ENCODE measurements at places on chromosomes 7 and 10.
A peak's percentile ranks its signal among the peaks of the same experiment; 100 is the strongest.

DNA sequence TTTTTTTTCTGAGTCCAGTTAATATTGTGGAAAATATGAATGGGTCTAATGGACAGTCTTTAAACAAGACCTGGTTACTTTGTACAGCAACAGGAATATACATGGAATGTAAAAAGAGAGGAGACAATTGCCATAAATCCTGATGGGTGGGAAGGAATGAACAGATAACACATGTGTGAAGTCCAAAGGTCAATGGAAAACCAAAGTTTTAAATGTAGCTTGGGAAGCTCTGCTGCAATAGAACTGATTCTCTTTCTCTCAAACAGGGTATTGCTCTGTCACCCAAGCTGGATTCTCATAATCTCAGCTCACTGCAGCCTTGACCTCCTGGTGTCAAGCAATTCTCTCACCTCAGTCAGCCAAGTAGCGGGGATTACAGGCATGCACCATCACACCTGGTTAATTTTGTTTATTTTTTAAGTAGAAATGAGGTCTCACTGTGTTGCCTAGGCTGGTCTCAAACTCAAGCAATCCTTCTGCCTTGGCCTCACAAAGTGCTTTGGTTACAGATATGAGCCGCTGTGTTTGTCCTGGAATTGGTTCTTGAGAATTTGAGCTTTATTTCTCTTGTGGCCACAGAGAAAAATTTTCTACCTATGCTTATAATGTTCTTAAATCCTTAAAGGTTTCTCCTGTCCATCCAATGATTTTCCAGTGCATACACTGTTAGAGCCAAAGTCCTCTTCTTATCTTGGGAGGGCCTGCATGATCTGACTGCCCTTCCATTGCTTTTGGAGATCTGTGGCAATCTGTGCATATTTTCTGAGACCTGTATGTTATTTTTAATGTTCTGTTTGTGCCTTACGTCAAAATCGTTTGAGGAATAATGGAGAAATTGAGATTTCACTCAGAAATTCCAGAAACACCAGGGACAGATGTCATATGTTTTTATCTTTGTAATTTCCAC lies 30.7 kb upstream of the ZNF92 start:
- DNase-seq, result no peak

DNA sequence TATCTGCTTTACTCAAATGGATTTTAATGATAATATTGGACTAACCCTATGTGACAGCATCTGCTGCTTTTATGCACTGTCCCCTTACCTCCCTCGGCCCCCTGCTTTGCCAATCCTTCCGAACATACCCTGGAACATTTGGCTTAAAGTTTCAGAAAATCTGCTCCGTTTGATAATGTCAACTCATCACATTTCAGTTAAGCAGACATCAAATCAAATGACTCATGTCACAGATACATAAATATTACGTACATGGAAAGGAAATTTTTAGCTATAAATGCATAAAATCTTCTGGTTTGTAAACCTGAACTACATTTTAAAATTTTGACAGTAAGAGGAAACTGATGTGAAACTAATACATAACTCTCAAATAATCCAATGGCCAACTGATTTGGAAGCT lies 98.2 kb downstream of the CNTNAP2 start:
- no peak for DNase-seq

GRCh38 chr7:113431406-113431805 lies 313.1 kb upstream of the SMIM30 start:
- no peak for DNase-seq

GRCh38 chr7:96173781-96174180 lies 148.1 kb downstream of the SLC25A13 start:
- DNase-seq, result no peak

- no peak for DNase-seq
Measured at GRCh38 chr10:28686835-28687682, 9.7 kb downstream of the BAMBI start.

DNA sequence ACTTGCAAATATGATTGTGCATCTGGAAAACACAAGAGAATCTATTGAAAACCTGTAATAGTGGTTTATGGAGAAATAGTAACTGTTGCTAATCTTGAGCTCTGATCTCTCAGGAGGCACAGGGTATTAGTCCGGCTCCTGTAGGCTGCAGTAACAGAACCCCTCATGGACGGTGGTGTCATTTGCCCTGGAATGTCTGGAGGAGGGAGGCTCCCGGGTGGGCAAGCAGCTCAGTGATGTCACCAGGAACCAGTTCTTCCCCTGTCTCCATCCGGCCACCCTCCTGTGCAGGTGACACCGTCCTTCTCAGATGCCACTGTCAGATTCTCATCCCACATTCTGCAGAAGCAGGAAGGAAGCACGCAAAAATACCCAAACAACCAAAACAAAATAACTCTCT lies 29.3 kb downstream of the INPP5A start:
- DNase-seq, result no peak

DNA sequence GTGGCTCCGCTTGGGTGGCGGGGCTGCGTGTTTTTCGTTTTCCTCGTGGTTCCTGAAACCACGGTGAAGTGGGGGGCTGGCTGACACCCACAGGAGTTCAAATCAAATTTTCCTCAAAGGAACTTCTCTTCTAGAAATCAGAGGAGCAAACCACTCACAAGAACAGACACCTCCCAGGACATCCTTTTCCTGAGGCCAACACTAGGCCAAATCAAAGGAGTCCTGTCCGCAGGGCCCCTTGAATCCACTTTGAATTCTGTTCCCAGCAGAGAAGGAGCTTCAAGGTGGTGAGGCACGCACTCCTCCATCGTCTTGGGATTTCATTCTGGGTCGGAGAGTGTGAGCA lies 29.9 kb upstream of the ZNF273 start:
- no peak for DNase-seq

DNA sequence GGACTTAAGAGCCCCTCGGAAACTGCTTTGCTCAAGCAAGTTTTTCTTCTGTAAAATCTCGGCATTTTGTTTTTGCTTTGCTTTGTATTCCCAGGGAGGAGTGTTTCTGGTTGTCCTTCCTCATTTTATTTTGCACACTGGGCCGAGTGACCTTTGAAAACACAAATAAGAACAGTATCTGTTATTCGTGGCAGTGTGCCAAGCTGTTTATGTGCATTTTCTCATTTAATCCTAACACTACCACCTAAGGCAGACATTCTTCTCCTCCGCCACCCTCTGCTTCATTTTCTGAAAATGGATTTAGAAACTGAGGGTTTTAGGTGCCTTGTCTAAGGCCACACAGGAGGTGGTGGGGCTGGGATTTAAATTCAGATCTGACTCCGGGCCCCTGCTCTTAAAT lies 218.5 kb downstream of the TCF7L2 start:
- DNase-seq, result no peak

GRCh38 chr7:128662091-128662490 lies 10.0 kb upstream of the GARIN1A start:
- DNase-seq, result no peak

GRCh38 chr10:47241946-47242867 lies 57.8 kb upstream of the GDF10 start:
- no peak for DNase-seq

GRCh38 chr10:127349737-127350136 lies 153.3 kb upstream of the INSYN2A start:
- peak; percentile 18 for DNase-seq

GRCh38 chr10:52488606-52489485 lies 174.8 kb downstream of the DKK1 start:
- DNase-seq, result peak; percentile 26

DNA sequence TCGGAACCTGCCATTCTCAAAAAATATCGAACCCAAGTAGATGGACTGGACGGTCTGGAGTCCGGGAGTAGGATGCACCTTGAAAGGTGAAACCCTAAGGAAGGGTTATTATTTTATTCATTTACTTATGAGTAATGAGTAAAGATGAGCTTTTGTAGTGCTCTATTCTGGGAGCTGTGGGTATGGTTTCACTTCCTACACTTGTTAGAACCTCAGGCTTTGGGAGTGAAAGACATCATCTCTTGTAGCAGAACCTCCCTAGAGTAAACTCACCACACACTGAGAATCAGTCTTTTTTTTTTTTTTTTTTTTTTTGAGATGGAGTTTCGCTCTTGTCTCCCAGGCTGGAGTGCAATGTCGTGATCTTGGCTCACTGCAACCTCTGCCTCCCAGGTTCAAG lies 389.4 kb upstream of the AUTS2 start:
- DNase-seq, result no peak

DNA sequence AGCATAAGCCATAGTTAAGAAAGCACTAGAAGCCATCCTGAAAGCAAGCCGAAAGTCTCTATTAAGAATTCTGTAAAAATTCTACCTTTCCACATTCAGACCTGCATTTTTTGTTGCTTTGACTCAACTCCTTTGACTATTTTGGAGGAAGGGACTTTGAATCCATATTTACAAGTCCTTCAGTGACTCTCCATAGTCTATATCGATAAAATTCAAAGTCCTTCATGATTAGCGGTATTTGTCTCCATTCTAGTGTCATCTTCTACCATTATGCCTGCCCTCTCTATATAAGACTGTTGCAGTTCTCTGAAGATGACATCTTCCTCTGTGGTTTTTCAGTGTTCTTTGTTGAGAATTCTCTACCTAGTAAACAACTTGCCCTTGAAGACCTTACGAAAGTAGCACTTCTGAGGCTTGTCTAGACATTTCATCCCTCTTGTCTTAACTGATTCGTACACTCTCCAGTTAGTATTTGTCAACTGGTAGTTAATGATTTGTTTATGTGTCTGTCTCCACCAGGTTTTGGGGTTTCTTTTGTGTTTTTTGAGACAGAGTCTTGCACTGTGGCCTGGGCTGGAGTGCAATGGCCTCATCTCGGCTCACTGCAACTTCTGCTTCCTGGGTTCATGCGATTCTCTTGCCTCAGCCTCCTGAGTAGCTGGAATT lies 1.7 kb downstream of the CCSER2 start:
- DNase-seq, result no peak

GRCh38 chr10:17669185-17669872 lies 25.4 kb downstream of the STAM start:
- DNase-seq, result no peak

- DNase-seq, result no peak
Measured at GRCh38 chr10:69789164-69789576, 12.5 kb upstream of the COL13A1 start.

GRCh38 chr10:103703941-103704919 lies 151.1 kb downstream of the SH3PXD2A start:
- no peak for DNase-seq

DNA sequence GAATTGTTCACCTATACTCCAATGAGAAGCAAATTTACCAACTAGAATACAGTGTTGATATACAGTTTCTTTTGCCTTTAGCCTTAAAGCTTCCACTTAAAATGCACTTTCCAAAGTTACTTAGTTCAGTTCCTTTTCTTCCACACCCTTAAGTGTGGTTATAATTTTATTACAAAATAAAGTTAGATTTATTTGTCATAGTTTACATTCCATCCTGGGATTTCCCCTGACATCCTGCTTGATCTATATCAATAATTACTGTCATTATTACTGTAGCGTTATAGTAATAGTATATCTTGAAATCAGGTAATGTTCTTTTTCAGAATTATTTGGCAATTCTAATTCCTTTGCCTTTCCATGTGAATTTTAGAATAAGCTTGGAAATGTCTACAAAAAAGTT lies 23.3 kb upstream of the MEST start:
- no peak for DNase-seq

- peak; percentile 47 for DNase-seq
Measured at GRCh38 chr7:43735802-43736603, 6.7 kb upstream of the COA1 start.

DNA sequence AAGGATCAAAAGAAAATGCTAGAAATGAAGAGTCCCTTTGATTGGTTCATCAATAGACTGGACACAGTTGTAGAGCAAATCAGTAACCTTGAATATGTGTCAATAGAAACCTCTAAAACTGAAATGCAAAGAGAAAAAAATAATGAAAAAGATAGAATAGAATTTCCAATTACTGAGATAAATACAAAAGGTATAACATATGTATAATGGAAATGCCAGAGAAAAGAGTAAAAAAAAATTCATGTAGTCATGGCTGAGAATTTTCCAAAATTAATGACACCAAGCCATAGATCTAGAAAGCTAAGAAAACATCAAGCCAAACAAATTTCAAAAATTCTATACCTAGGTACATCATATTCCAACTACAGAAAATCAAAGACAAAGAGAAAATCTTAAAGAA lies 62.0 kb upstream of the HGF start:
- no peak for DNase-seq

GRCh38 chr10:21526188-21526859 lies 842 bp upstream of the SKIDA1 start:
- peak; percentile 93 for DNase-seq

GRCh38 chr7:68216051-68216450 lies 1219.4 kb downstream of the TYW1 start:
- no peak for DNase-seq
